Foreskin fibroblast (primary cell): ENCODE measurements at places on chromosomes 13 and 19.

GRCh38 chr19:615619-616018 is 17.7 kb downstream of the POLRMT start:
- DNase-seq: peak; percentile 55

GRCh38 chr13:31747966-31748365 is 8.6 kb downstream of the RXFP2 start:
- DNase-seq: no peak

- DNase-seq: peak; percentile 15
These were observed 27.4 kb downstream of the EFNA2 start for GRCh38 chr19:1312767-1313694.

GRCh38 chr19:18672606-18673337 is 10.7 kb upstream of the CRTC1 start:
- DNase-seq: no peak
